Activated CD4-positive, alpha-beta T cell treated with anti-CD3 and anti-CD28 coated beads for 48 hours (primary cell): ENCODE measurements at places on chromosomes 4 and X.

GRCh38 chrX:140091125-140091886, 126.0 kb upstream of the CXorf66 start:
- DNase-seq: peak; percentile 30

DNA sequence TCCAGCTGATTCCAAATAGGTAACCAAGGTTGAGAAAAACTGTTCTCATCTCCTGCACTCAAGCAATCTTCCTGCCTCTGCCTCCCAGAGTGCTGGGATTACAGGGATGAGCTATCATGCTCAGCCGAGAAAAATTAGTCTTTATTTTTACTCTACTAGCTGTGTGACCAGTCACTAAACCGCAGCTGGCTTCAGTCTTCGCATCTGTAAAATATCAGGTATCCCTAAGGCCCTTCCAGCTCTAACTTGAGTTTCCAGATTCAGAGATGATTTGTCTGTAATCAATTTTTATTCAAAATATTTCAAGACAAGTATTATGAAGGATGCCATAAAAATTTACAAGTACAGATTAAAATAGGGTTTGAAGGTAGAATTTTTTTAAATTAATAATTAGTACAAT, 3.5 kb downstream of the ADH6 start:
- no peak for DNase-seq

DNA sequence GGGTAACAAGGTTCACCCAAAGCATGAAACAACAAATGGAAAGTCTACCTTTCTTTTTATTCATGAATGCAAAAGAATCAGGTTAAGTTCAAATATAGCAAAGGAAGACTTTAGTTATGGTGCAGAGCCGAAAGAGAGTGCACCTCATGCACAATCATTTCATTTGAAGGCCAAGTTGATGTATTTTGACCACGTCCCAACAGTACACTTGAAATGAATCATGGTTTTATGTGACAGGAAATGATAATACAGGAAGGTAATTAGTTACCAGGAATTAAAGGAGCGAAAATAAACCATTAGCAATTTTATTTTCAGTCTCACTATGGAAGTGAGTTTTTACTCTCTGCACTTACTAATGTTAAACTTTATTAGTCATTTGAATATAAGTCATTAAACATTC, 281.2 kb upstream of the DIAPH2 start:
- DNase-seq: no peak

DNA sequence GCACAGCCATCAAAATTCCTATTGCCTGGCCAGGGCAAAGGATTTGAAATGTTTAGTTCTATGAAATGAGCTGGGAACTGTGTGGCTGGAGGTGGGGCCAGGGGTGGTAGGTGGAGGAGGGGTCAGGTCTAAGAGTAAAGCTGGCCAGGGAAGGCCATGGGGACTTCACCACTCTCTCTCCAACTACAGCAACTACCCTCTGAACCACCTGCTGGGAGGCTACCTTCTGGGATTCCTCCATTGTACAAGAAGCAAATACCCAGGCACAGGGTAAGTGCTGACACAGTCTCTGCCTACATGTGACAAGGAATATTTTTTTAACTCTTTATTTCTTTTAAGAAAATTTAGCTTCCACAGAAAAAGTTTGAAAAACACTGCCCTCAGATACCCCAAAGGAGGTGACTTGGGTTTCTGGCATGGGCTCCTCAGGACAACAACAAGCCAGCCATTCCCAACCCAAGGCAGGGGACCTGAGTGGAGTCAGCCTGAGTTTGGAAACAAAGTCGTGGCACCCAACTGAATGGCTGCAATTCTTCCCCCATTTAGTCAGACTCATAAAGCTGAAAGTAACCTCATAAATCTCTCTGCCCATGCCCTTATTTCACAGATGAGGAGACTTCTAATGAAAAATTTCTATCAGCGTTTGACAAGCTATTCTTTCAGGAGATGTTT, 593.8 kb upstream of the DIPK2B start:
- DNase-seq: no peak

DNA sequence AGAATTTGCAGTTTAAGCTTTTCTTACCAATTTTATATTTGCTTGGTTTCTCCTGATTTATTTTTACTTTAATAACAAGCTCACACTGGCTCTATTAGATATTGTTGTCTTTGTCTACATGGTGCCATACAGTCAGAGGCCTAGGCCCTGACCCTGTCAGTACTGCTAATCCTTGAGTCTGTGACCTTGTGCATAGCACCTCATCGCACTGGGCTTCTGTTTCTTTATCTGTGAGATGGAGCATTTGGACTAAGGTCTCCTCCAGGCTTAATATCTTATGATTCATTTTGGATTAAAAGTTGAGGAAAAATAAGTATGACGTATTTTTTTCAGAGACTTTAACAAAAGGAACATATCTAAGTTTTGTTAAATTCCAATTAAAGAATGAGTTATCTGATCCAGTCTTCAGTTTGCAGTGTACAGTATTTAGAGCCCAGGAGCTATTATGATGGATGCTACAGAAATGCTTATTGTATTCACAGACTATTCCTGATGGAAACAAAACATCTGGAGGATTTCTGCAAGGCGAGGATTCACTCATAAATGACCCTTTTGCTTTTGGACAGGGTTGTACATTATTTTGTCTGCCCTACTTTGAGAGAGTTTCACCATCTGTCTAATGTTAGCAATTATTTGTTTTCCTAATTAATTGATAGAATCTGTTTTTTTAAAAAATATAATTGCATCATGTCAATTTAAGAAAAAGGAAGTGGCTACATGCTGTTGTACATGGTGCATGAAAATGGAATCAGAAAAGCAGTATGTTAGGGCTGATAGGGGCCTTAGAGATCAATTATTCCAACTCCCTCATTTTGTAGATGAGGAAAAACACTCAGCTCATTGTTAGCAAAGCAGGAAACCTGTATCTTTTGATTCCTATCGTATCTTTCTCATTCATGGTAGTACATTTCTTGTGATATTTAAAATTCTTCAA, 203.6 kb downstream of the BANK1 start:
- DNase-seq: no peak

GRCh38 chr4:157459785-157460184, 239.3 kb downstream of the GRIA2 start:
- DNase-seq: no peak

GRCh38 chr4:24174602-24175001, 284.8 kb upstream of the PPARGC1A start:
- DNase-seq: no peak

GRCh38 chrX:119442286-119442685, 26.0 kb upstream of the SLC25A5 start:
- no peak for DNase-seq

- no peak for DNase-seq
Observed at GRCh38 chr4:119103263-119103662, 32.4 kb upstream of the MYOZ2 start.

GRCh38 chr4:53128706-53129357, 237.0 kb downstream of the SCFD2 start:
- no peak for DNase-seq

GRCh38 chr4:168791376-168791775, 218.7 kb downstream of the CBR4 start:
- DNase-seq: no peak

- DNase-seq: no peak
Observed at GRCh38 chrX:154660541-154660940, 7.2 kb upstream of the CTAG2 start.

- DNase-seq: no peak
Observed at GRCh38 chr4:119977076-119977940, 89.3 kb downstream of the MAD2L1 start.

- no peak for DNase-seq
Observed at GRCh38 chrX:17801431-17801830, 59.7 kb downstream of the RAI2 start.

- no peak for DNase-seq
Observed at GRCh38 chrX:47802589-47802988, 34.1 kb upstream of the ZNF81 start.

DNA sequence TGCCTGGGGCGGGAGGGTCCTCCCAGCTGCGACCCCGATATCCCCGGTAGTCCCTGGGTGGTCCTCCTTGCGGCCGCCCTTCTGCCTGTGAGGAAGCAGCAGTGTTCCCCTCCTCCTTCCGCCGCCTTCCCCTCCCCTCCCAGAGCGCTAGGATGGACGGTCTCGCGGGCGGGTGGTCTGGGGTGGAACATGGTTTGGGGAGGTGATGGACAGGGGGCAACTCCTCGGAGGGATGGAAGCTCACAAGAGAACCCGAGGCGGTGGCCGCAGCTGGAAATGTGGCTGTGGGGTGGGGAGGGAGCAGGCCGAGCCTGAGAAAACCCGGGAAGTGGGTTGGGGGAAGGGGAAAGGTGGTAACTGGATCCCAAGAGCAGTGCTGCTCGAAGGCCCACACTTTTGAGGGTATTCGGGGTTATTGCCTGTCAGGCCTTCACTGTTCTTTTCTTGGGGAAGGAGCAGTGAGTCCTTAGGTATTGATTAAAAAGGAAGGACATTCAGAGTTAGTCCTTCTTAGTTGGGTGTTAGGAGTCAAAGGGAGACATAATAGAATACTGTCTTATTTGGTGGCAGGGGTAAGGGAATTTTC, 581 bp downstream of the UBE2K start:
- peak; percentile 53 for DNase-seq

DNA sequence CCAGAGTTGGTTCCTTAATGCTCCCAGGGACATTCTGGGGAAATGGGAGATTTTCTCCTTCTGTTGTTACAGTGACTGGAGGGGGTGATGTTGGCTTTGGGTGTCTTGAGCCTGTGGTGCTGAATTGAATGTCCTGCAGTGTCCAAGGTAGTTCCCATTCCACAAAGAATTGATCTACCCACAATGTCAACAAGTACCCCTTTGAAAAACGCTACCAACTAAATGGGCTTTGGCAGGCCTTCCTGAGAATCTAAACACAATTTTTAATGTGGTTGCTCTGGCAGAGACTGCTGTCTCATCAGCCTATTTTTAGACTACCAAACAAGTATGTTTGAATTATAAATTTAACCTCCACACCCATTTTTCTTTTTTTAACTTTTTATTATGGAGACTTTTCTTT, 69.4 kb downstream of the CCKAR start:
- DNase-seq: no peak

DNA sequence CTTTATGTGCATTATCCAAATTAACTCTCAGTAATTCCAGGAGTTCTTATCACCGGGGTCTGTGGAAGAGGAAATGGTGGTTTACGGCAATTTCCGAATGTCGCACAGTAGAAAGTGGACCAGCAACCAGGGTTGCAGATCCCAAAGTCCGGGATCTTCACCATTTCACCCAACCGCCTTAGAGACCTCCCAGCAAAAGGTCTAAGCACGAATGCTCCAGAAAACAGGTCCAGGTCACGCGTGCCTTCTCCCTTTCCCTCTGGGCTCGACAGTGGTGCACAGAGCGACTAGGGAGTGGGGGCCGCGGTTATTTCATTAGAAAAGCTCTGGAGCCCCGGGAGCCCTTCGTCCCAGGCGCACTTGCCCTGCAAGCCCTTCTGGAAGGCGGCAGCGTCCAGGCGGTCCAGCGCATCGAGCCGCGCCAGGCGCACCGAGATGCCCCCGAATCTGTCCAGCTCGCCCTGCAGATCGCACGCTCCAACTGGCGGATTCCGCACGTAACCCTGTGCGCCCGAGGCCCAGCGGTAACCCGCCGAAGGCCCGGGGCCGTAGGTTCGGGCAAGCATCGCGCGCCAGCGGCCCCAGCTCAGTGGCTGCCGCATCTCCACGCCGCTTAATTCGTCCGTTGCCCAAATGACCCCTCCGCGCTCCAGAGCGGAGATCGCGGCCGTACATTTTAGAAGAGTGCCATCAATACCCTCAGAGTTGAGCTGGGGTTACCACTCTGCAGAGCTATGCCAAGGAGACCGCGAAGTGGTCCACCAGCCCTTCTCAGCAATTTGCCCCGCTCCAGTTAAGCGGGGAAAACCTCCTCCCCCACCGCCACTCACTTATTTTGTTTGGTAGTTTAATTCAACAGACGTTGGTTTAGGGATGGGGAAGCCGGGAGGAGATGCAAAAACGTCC, at the start of gene NUDT6:
Gene NUDT6, minus strand, starts transcription at position 627 of the 906 bp plus-strand sequence. Its CDS starts 25 bp downstream, at position 602.
- peak; percentile 58 for DNase-seq

DNA sequence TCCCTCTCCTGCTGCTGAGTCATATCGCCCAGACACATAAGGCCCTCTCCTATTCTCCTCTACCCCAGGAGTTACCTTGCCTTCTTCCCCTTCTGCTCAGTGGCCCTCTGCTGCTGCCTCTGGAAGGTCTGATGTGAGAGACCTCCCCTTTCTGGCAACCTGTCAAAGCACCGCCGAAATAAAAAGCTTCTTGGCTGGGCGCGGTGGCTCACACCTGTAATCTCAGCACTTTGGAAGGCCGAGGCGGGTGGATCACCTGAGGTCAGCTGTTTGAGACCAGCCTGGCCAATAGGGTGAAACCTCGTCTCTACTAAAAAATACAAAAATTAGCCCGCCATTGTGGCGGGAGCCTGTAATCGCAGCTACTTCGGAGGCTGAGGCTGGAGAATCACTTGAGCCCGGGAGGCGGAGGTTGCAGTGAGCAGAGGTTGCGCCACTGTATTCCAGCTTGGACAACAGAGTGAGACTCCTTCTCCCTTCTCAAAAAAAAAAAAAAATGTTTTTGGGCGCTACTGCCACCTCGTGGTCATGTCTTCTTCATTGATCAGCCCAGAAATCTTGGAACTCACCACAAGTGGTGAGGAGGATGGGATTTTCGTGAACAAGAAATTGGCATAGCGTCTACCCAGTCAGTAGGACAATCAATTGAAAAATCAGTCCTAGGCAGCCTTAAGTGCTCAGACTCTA, 8.6 kb upstream of the ZXDA start:
- DNase-seq: peak; percentile 7

- DNase-seq: no peak
Observed at GRCh38 chr4:76641758-76642157, 206.7 kb downstream of the SHROOM3 start.

DNA sequence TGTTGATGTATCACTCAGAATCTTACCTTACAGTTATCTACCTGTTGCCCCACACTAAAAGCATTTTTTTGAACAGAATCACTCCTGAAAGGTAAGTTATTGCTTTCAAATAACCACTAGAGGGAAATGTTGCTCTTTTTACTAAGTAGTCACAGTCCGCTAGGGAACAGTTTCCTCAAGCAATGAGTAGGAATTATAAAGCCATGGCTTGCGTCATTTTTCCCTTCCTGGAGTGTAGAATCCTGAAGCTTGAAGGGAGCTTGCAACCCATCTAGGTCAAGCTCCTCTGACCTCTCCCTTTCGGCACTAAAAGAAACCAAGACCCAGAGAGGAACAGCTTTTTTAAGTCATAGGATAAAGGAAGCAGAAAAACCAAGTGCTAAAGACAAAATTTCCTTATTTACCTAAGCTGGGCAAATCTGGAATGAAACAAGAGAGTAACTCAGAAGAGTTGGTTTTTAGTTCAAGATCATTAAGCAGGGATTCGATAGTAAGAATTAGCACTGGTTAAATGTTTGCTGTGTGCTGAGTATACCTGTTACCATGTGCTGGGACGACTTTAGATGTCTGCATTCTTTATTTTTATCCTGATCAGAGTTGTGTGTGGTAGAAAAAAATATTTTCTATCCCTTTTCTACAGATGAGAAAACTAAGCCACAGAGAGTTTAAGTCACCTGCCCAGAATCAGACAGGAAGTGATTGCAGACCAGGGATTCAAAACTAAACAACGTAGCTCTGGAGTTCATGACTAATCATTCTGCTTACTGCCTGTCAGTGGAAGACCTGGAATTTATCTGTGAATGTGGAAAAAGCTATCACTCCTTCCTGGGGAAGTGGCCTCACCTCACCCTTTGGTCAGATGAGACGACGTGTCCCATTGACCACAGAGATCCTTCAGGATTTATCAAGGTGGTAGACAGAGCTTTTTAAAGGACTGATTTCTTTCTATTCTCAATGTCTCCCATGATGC, 631.5 kb downstream of the RAB28 start:
- DNase-seq: no peak

- DNase-seq: no peak
Observed at GRCh38 chr4:139892973-139893736, 227.5 kb downstream of the MGST2 start.
